ENCODE measurements at places on chromosomes 2 and 18.

DNA sequence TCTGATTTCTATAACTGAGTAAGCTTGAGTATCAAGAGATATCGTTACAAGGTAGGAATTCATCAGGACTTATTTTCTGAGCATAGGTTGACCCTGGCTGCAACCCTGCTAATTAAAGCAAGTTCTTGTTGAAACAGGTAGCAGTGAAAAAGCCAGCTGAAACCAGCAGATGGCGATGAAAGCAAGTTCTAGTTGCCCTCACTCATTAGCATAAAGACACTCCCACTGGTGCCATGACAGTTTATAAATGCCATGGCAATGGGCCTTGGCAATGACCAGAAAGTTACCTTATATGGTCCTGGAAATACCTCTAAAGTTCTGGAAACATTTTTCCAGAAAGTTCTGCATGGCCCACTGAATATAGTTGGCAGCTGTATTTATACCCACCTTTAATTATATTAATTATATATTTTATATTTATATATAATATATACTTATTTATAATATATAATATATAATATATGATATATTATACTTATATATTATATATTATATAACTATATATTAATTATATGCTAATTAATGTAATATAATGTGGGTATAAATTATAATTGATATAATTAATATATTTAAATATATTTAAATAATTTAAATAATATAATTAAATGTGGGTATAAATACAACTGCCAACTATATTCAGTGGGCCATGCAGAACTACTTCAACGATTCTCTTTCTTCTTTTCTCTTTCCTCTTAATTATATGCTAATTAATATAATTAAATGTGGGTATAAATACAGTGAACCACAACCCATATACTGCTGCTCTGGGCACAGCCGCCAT is 188.0 kb downstream of the CDH7 start:
- no peak for DNase-seq
- H3K27ac ChIP-seq, result no peak overlapping the region
- no peak overlapping the region for H3K4me3 ChIP-seq
- no peaks in the 10 kb centered on the region for H3K36me3 ChIP-seq
- no peaks in the 10 kb centered on the region for H3K27me3 ChIP-seq

GRCh38 chr2:202141329-202141947 is 68.4 kb downstream of the KIAA2012 start:
- H3K27ac ChIP-seq, result no peak overlapping the region
- H3K4me1 ChIP-seq, result no peaks in the 10 kb centered on the region
- no peak overlapping the region for H3K4me3 ChIP-seq
- H3K36me3 ChIP-seq, result no peaks in the 10 kb centered on the region
- DNase-seq, result no peak

DNA sequence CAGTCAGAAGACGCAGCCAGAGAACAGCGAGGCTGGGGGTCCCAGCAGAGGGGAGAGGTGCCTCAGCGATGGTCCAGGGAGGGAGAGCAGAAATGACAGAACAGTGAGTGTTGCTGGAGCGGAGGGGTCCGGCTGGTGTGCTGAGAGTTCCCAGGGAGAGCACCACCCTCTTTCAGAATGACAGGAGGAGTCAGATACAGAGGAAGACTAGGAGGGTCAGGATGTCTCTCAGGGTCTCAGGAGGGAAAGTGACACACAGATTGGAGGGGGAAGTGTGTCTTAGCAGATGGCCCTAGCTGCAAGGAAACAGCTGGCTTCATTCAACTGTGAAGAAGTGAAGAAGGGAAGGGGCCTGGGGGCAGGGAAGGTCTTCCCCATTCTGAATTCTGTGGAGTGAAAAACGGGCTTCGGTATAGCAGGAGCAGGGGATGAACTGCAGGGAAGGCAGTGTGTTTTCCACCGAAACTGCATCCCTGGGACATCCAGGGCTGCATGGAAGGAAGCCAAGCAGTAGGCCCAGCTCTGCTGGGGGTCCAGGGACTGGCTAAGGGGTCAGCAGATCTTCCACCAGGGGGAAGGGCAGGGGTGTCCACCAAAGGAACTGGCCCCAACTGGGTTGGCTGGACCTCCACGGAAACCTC is 90.0 kb upstream of the OTOS start:
- no peak overlapping the region for H3K27ac ChIP-seq
- H3K27me3 ChIP-seq, result no peaks in the 10 kb centered on the region
- peaks cover 25% of the 10 kb centered on the region for H3K4me1 ChIP-seq
- no peak for DNase-seq
- H3K4me3 ChIP-seq, result no peak overlapping the region

- H3K4me3 ChIP-seq, result no peak overlapping the region
- no peaks in the 10 kb centered on the region for H3K36me3 ChIP-seq
- H3K27ac ChIP-seq, result no peak overlapping the region
- DNase-seq, result no peak
These were observed 164.4 kb downstream of the SOCS6 start for GRCh38 chr18:70453058-70453775.

GRCh38 chr2:191358325-191359025 is 113.3 kb downstream of the MYO1B start:
- no peaks in the 10 kb centered on the region for H3K4me1 ChIP-seq
- no peaks in the 10 kb centered on the region for H3K27me3 ChIP-seq
- H3K4me3 ChIP-seq, result no peak overlapping the region
- no peaks in the 10 kb centered on the region for H3K36me3 ChIP-seq

- H3K4me1 ChIP-seq, result peaks cover 24% of the 10 kb centered on the region
- H3K4me3 ChIP-seq, result peak overlapping the region; percentile 67
- H3K27ac ChIP-seq, result peak overlapping the region; percentile 89
These were observed 336 bp downstream of the THNSL2 start for GRCh38 chr2:88170472-88170892.

DNA sequence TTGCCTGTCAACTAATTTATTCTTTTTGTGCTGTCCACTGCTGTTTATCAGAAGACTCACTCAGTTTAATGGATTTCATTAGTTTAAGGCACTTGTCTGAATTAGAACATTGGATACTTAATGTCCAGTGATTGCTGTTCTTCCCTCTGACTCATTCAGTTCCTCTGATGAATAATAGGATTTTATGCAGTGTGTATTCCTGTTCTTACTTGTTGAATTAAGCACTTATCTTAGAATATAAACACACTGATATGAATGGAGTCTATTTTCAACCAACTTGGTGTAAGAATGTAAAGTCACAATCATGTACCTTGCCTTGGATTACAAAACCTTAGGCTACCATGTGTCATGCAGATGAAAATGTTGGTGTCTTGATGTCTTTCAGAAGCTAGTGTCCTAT is 87.0 kb upstream of the PROKR1 start:
- DNase-seq, result no peak
- H3K4me3 ChIP-seq, result no peak overlapping the region
- no peaks in the 10 kb centered on the region for H3K27me3 ChIP-seq
- peaks cover 4% of the 10 kb centered on the region for H3K4me1 ChIP-seq
- no peak overlapping the region for H3K27ac ChIP-seq

GRCh38 chr2:214649440-214650205 is 159.9 kb downstream of the BARD1 start:
- H3K27me3 ChIP-seq, result no peaks in the 10 kb centered on the region
- no peak overlapping the region for H3K27ac ChIP-seq
- H3K4me1 ChIP-seq, result no peaks in the 10 kb centered on the region
- no peak overlapping the region for H3K4me3 ChIP-seq
- H3K36me3 ChIP-seq, result no peaks in the 10 kb centered on the region

DNA sequence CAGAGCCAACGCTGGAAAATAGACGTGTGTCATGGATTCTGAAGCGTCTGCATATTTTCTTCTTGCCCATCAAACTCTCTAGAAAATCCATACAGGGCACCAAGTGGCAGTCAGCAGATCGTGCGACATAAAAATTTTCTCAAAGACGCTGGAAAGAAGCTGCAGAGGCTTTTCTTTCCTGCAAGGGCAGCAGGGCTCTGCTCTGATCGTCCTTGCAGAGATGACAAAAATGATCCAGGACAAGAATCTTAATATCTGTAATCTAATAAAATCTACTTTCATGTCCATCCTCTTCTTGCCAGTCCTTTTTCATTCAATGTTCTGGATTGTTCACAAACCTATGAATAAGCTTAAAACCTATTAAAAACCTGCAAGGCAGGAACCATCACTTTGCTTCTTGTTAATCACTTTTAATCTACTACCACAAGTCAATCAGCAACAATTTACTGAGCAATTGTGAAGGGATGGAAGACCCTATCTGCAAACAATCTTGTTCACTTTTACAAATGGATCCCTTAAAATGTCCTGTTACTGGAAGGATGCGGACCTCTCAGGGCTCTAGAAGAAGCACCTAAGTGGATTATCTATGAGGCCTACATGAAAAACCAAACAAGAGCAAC is 93.6 kb downstream of the MREG start:
- H3K27ac ChIP-seq, result no peak overlapping the region
- H3K36me3 ChIP-seq, result no peaks in the 10 kb centered on the region
- no peak for DNase-seq
- H3K27me3 ChIP-seq, result no peaks in the 10 kb centered on the region

- H3K4me1 ChIP-seq, result peaks cover 30% of the 10 kb centered on the region
- H3K27ac ChIP-seq, result peak overlapping the region; percentile 4
- no peak for DNase-seq
These were observed 26.7 kb upstream of the ALLC start for GRCh38 chr2:3631161-3631850.

DNA sequence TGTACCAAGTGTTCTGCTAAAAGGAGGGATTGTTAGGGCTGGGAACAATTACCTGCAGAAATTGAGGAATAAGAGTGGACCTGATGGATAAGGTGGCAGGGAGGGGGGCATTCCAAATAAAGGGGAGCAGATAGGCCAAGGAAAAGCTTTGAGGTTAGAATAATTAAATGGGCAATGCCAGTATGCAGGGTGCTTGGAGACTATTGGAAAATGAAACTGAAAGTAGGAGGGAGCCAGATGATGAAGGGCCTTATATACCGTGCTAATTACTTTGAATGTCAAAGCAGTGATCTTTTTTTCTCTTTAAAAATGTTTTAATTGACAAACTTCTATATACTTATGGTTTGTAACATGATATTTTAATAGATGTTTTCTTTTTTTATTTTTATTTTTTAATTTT is 42.9 kb downstream of the MMADHC start:
- no peak overlapping the region for H3K4me3 ChIP-seq
- no peaks in the 10 kb centered on the region for H3K27me3 ChIP-seq
- no peaks in the 10 kb centered on the region for H3K4me1 ChIP-seq
- no peaks in the 10 kb centered on the region for H3K36me3 ChIP-seq
- H3K27ac ChIP-seq, result no peak overlapping the region

- H3K27ac ChIP-seq, result no peak overlapping the region
- H3K4me3 ChIP-seq, result peak overlapping the region; percentile 51
- no peaks in the 10 kb centered on the region for H3K27me3 ChIP-seq
- no peaks in the 10 kb centered on the region for H3K36me3 ChIP-seq
- DNase-seq, result no peak
These were observed 93.3 kb downstream of the CTAGE1 start for GRCh38 chr18:22324191-22325131.

GRCh38 chr2:71849607-71850305 is 297.9 kb downstream of the CYP26B1 start:
- H3K4me1 ChIP-seq, result no peaks in the 10 kb centered on the region
- no peaks in the 10 kb centered on the region for H3K36me3 ChIP-seq
- DNase-seq, result no peak
- H3K27ac ChIP-seq, result no peak overlapping the region
- H3K4me3 ChIP-seq, result no peak overlapping the region
- H3K27me3 ChIP-seq, result no peaks in the 10 kb centered on the region

DNA sequence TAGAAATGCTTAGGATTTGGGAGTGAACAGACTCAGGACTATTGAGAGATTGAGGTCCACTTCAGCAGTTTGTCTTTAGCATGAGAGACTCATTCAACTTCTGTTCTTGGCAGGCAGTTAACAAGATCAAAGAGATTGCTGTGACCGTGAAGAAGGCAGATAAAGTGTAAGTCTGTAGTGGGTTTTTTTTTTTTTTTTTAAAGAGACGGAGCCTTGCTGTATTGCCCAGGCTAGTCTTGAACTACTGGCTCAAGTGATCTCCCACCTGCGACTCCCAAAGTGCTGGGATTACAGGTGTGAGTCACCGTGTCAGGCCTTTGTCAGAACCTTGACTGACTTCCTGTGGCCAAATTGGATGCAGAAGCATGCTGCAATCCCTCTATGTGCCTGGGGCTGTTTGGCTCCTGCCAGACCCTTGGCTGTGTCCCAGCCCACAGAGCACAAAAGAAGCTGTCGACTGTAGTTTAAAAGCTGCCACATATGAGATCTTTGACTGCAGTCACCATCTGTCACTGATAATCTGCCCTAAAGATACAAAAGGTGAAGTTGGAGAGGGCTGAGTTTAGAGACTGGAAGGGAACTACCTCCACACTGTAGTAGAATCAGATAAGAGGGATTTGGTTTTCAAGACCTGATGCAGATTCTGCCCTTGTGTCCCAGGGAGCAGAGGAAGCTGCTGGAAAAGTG is 9.9 kb downstream of the CCT7 start:
- H3K27ac ChIP-seq, result no peak overlapping the region
- no peak for DNase-seq
- H3K36me3 ChIP-seq, result peaks cover 100% of the 10 kb centered on the region
- no peaks in the 10 kb centered on the region for H3K4me1 ChIP-seq
- no peaks in the 10 kb centered on the region for H3K27me3 ChIP-seq

- H3K36me3 ChIP-seq, result no peaks in the 10 kb centered on the region
- no peak overlapping the region for H3K27ac ChIP-seq
- H3K27me3 ChIP-seq, result no peaks in the 10 kb centered on the region
- H3K4me1 ChIP-seq, result no peaks in the 10 kb centered on the region
- no peak for DNase-seq
These were observed 324.0 kb upstream of the SETBP1 start for GRCh38 chr18:44356566-44357157.

- no peak overlapping the region for H3K4me3 ChIP-seq
- H3K4me1 ChIP-seq, result peaks cover 41% of the 10 kb centered on the region
- no peaks in the 10 kb centered on the region for H3K27me3 ChIP-seq
These were observed 65.1 kb downstream of the CAB39 start for GRCh38 chr2:230777721-230778120.

DNA sequence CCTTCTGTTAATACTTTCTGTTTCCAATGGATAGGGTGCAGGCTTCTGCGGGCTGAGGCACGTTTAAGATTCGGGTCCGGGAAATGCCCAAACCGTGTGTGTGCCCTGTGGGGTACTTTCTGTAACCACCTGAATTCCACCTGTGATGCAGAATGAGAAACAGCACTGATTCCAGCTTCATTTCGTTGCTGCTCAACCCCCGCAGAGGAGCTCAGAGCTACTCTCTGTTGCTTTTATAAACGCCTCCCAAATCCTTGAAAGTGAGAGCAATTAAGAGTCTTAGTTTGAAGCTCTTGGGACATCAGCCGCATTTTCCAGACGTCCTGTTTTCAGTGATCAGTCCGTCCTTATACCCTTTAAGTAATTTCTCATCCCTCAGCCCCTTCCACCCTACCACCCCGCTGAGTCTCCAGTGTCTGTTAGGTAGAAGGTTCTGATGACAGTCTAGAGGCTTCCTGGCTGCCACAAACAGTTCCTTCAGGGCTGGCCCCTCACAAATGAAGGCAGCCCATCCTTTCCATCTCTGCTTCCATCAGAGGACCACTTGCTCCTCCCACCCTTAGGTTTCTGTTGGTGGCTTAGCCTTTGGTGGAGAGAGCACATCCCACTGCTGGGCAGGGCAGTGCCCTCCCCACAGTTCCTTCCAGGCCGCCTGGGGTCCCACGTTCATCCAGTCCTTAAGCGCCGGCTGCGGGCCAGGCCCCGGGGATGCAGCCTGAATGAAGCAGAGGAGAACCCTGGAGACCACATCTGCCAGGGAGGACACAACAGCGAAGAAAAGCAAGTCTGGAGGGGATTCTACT is 230.1 kb downstream of the SEPTIN10 start:
- H3K4me3 ChIP-seq, result no peak overlapping the region
- no peaks in the 10 kb centered on the region for H3K27me3 ChIP-seq
- H3K4me1 ChIP-seq, result peaks cover 15% of the 10 kb centered on the region
- H3K36me3 ChIP-seq, result no peaks in the 10 kb centered on the region

All from esophagus squamous epithelium (tissue), 5 donors.